Activated CD4-positive, CD25-positive, alpha-beta regulatory T cell treated with anti-CD3 and anti-CD28 coated beads, Interleukin-2, amount 50 U/mL, for 16 hours (primary cell): ENCODE measurements at places on chromosomes 2 and 18.

DNA sequence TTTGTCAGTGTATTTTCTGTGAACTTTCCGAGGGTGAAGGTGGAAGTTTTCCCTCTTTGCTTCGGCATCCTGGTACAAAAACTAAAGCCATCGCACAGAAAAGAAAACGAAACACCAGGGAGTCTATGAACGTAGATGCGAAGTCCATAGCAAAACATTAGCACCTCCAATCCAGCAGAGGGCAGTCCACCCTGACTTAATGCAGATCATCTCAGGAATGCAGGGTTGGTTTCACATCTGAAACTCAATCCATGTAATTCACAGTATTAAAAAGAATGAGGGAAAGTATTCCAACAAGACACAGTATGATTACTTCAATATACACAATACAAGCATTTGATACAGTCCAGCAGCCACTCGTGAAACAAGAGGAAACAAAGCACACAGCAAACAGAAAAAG is 70.8 kb downstream of the RTP5 start:
- DNase-seq, result no peak

DNA sequence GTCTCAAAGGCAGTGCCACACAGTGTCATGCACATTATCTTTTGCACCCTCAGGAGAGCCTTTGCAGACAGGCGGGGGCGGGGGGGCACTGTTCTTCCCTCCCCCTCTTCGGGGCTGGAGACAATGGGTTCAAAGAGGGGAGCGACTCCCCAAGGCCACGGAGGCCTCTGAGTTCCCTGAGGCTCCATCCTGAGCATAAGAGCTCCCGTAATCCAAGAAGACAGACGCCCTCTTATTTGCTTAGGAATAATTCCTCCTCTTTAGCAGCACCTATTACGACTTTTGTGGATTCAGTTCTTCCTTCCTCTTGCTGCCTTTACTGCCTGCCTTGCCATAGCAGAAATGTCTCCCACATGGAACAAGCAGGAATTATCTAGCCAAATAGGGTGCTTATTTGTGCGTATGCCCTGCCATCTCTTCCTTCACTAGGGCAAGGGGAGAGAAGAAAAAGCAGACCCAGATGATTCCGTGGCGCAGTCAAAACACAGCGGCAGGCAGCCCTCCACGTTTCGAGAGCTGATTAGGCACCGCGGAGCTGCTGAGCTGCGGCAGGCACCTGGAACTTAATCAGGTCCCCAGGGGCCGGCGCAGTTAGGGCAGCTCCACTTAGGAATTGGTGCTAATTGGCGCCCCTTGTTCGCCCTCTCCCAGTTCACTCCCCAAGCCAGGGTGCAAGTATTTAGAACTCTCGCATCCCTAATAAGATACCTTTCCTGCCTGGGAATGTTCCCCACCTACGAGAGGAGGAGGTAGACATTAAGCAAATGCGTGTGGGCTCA is 233.4 kb upstream of the MYT1L start:
- no peak for DNase-seq

DNA sequence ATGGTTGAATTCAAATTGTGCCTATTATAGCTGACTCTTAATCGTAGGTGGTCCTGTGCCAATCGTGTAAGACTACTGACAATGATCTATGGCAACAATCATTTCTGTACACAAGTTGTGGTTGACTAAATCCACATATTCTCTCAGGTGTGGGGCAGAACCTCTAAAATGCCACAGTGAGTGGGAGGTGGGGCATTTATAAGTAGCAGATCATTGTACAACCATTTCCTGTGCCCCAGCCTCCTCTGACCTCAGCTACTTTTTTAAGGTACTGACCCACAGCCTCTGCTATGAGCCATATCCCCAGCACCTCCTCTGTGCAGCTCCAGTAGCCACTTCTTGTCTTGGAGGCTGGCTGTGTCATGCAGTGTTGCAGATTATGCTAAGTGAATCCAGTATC is 48.6 kb upstream of the RAPH1 start:
- no peak for DNase-seq

DNA sequence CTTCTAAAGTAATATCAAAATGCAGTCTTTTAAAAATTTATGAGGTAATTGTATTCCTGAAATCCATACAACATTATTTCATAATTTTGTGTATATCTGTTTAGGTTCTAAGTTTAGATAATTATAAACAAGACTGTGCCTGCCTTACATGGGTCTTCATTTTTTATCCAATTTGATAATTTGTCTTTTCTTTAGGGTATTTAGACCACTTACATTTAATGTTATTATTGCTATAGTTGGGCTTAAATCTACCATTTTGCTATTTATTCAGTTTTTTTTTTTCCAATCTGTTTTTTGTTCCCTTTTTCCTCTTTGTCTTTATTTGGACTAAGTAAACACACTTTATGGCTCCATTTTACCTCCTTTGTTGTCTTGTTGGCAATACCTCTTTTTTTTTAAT is 312.5 kb upstream of the MEX3C start:
- no peak for DNase-seq

- no peak for DNase-seq
These were observed 110.8 kb downstream of the NR4A2 start for GRCh38 chr2:156221703-156222102.

DNA sequence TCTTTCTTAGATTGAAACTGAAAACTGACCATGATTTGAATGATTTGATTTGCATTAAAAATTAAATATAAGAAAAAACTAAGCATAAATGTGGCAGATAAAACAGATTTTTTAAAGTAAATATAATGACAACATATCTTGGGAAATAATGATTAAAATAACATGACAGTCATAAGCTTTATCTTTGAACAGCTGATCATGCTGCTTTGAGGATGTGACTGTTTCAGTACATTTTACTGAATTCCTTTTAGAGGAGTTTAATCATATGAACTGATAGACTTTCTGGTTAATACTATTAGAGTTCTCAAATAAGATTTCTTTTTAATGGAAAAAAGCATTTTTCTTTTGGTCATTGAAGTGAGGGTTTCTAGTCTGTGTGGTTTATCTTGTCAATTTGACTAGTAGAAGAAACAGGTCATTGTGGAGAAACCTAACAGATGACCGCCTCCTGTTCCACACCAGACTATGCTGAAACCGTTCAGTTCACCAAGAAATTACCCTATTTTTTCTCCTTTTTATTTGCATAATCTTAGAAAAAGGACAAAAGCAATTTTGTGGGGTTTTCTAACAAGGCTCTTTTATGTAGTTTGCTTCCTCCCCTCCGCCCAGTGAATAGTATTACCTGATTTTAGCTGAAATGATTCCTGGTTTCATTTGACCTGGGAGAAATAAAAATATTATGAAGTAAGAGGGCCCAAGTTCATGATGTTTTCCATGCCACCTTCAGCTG is 262.1 kb downstream of the PTGR3 start:
- no peak for DNase-seq

GRCh38 chr2:61536180-61536571 is 2.0 kb downstream of the XPO1 start:
- DNase-seq, result no peak

DNA sequence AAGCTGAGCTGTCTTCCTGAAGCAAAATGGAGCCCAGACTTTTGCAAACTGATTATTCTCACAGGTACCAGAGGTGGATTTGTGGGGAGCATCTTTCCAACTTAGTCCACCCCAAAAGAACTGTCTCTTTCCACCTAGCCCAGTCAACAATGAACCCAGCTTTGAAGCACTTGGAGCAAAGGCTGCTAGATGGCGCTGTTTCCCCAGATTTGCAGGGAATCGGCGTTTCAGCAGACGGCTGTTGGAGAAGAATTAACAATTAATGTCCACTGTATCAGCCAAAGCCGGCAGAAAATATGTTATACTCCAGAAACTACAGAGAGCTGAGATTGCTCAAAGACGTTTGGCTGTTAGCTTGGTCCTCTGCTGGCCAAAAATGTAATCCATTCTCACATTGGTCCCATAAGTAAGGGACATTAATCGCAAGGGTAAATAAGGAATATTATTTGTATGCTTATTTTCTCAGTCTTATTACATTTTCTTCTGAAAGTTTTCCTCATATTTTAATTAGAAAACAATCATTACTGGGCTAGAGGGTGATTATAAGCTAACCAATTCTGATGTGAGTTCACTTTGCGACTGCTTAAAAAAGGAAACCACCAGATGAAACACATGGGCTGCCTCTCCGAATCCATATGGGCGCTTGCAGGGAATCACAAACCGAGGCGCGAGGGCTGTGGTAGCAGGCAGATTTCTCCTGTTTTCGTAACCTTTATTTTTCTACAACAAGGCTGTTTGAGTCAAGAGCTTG is 423.8 kb upstream of the MEX3C start:
- DNase-seq, result no peak

DNA sequence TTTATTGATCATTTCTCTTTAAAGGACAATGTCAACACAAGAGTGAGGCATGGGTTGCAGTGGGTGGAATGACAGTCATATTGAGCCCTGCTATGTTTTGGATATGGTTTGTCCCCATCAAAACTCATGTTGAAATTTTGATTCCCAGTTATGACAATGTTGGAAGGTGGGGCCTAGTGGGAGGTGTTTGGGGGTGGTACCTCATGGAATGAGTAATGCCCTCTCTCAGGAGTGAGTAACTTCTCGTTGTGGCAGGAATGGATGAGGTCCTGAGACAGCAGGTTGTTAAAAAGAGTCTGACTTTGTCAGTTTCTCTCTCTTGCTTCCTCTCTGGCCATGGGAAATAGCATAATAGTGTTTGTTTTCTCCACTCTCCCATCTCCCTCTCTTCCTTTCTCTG is 345.3 kb downstream of the DCC start:
- DNase-seq, result no peak

DNA sequence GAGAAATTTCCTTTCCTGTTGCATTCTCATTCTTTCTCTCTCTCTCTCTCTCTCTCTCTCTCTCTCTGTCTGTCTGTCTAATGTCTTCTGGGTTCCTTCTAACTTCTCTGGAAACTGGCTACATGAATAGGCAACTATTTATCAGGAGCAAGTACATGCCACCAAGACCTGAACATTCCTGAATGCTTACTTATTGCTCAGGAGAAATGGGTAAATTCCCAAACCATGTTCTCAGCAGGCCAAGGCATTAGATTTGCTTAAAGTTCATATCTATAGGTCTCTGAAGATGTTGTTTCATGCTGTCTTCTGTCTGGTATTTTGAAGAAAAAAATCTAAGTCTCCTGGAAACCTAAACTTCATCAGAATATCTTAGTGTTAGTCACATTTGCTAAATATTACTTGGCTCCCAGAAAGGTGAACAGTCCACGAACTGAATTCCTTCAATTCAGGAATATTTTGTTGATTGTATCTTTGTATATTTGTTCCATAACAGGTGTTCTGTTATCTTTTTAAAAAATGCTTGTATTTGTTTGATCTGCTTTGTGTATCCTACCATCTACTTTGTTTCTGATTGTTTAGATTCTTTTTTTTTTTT is 77.2 kb upstream of the FIGN start:
- DNase-seq, result no peak

- DNase-seq, result no peak
These were observed 119.2 kb downstream of the CYP26B1 start for GRCh38 chr2:72028351-72028995.

DNA sequence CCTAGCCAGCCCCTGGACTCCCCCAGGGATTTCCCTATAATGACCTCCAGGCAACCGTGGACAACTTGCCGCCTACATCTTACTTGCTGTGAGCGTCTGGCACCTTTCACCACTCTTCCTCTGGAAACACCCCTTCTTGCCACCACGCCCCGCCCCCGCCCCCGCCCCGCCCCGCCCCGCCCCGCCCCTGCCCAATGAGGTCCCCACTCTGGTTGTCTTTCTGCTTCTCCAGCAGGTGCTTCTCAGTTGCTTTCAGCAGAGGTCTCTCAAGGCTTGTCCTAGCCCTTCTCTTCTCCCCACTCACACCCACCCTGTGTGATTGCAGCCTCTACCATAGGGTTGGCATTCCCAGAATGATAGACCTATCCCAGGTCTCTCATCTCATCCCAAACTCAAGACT is 214.5 kb downstream of the EN1 start:
- DNase-seq, result no peak

- no peak for DNase-seq
These were observed 47.4 kb upstream of the KIDINS220 start for GRCh38 chr2:8884812-8885211.

DNA sequence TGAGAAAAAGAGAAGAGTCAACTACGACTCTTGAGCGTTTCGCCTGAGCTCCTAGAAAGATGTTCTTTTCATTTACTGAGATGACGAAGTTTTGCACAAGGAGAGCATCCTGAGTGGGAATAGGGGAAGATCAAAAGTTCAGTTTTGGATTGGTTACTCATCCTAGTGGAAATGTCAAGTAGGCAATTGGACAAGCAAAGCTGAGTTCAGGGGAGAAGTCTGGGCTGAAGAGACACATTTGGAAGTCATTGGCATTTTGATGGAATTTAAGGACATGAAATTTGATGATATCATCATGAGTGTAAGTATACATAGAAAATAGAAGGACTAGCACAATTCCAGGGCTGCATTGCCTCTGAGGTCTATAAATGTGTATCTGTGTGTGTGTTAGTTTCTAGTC is 416.6 kb downstream of the RAD51AP2 start:
- DNase-seq, result no peak

DNA sequence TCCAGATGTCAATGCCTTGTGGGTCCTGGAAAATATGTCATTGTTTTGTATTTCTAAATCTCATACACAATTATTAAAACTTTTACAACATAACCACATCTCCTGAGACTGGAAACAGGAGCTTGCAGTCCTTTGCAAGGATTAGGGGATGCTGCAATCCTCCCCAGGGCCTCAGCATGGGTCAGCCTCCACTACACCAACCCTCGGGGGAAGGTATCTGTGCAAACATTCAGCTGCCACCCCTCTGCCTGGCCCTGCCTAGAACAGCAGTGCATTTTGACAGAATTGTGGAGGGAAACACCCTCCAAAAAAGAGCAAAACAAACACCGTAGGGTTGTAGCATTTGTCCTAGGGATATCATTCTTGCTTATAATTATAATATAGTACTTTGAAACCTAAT is 4.2 kb upstream of the UPP2 start:
- no peak for DNase-seq

DNA sequence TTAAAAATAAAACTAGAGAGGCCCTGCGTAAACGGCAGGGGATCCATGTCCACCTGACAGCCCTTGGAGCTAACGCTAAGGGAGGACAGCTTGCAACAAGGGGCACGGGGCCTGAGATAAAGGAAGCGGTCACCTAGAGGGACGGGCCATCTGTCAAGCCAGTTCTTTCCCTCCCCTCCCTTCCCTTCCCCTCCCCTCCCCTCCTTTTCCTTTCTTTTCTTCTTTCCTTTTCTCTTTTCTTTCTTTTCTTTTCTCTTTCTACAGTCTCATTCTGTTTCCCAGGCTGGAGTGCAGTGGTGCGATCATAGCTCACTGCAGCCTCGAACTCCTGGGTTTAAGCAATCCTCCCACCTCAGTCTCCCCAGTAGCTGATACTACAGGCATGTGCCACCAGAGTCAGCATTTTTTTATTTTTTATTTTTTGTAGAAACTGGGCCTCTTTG is 34.5 kb upstream of the CTAGE1 start:
- DNase-seq, result no peak

DNA sequence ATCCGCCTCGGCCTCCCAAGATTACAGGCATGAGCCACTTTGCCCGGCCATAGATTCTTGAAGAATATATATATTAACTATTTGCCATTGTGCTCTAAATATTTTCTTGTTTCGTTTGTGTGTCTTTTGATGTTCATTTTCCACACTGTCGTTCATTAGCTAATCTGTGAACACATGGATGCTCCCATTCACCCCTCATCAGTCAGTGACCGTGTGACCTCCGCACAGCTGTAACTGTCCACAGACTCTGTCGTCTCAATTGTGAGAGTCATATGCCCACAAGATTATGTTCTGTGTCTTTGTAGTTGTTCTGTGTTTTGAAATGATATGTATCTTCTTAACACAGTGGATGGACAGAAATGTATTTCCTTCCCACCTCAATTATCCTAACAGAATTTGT is 29.6 kb downstream of the RAMP1 start:
- no peak for DNase-seq

- no peak for DNase-seq
These were observed 226.0 kb upstream of the LRRTM1 start for GRCh38 chr2:80530442-80531064.

GRCh38 chr18:55319459-55320193 is 268.4 kb downstream of the TCF4 start:
- DNase-seq, result no peak
